Activated CD4-positive, alpha-beta T cell treated with anti-CD3 and anti-CD28 coated beads, Interleukin-2, Interleukin-6, amounts not matched to agents 100 ng/mL and 50 ng/mL, durations not matched to agents 16 hours and 8 hours (primary cell): ENCODE measurements at places on chromosomes 5 and 9.

DNA sequence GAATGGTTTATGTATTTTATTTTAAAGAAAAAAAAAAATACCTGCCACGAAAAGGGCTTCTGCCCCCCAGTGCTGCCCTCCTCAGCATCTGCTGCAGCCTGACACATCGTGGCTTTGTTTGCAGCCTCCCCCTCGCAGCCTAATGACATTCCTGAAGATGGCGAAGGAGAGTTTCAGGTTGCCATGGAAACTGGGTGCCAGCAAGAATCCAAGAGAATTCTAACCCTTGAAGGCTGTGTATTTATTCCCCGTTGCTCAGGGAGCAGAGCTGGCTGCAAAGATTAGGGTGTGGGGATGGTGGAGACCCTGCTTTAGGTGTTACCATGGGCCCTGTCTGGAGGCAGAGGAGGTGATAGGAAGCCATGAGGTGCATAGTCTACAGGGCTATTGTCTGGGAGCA, 126.6 kb downstream of the NSG2 start:
- no peak for DNase-seq

GRCh38 chr5:40442346-40442745, 237.4 kb upstream of the PTGER4 start:
- peak; percentile 36 for DNase-seq

GRCh38 chr5:177605078-177605477, 5.1 kb downstream of the B4GALT7 start:
- no peak for DNase-seq

- no peak for DNase-seq
Observed at GRCh38 chr5:160923936-160924710, 72.1 kb upstream of the ATP10B start.

DNA sequence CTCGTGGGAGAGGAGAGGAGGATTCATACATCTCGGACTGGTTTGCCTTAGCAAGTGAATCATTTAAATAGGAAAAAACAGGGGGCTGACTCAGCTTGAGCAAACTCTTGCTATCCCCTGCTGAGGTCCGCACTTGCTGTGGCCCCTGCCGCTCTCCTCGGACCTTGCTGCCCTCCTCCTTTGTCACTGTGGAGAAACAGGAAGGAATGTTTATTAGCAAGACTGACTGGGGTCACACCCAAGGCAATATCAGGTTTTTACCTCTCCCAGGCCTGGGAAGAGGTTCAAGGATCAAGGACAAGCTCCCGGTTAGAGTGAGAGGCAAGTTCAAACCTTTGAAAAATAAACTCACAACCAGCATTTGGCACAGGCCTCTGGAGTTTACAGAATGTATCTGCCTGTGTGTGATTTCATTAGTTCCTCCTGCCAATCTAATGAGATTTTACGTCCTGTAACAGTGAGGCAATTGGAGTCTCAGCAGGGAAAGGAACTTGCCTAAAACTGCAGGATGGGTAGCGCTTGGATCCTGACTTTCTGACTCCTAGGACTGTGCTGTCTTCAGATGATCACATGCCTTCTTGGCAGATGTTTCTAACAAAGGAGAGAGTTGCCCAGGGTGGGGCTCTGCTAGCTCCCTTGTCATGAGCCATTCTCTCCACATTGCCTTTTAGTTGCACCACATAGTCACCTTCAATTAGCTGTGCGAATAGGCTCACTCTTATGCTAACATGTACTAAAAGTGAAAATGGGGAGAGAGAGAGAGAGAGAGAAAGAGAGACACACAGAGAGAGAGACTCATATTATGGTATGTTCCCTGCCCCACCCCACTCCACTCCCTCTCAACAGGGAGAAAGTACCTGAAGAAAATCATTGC, 108.6 kb upstream of the CDKN2B start:
- DNase-seq: no peak

- no peak for DNase-seq
Observed at GRCh38 chr9:10168241-10168640, 444.6 kb downstream of the PTPRD start.

DNA sequence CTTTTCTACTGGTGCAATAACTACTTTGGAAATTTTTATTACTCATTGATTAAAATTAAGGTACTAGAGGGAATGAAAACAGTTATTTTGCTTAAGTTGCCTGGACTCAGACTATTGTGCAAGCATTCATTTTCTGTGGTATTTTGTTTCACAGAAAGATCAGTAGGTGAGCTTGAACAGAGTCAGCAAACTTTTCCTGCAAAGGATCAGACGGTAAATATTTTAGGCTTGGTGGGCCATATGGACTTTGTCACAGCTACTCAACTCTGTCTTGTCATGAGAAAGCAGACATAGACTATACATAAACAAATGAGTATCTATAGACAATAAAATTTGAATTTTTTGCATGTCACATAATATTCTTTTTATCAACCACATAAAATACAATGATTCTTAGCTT, 1036.4 kb downstream of the NR2F1-AS1 start:
- no peak for DNase-seq

DNA sequence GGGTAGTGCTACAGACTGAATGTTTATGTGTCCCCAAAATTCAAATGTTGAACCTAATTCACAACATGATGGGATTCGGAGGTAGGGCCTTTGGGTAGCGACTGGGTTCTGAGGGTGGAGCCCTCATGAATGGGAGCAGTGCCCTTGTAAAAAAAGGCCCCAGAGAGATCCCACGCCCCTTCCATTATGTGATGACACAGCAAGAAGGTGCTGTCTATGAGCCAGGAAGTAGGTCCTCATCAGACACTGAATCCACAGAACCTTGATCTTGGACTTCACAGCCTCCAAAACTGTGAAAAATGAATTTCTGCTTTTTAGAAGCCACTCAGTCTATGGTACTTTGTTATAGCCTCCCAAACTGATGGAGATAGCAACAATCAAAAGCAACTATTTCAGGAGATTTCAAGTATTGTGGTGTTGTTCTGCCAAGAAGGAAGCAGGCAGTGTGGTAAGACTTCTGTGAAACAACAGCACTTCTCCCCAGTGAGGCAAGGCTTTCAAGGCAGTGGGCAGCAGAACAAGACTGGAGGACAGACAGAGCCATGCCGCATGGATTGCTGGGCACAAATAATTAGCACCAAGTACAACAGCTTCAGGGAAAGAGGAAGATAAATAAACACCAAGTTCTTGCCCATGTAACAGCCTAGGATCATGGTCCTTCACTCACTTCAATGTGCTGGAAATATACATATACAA, 76.1 kb downstream of the OR2K2 start:
- DNase-seq: no peak

DNA sequence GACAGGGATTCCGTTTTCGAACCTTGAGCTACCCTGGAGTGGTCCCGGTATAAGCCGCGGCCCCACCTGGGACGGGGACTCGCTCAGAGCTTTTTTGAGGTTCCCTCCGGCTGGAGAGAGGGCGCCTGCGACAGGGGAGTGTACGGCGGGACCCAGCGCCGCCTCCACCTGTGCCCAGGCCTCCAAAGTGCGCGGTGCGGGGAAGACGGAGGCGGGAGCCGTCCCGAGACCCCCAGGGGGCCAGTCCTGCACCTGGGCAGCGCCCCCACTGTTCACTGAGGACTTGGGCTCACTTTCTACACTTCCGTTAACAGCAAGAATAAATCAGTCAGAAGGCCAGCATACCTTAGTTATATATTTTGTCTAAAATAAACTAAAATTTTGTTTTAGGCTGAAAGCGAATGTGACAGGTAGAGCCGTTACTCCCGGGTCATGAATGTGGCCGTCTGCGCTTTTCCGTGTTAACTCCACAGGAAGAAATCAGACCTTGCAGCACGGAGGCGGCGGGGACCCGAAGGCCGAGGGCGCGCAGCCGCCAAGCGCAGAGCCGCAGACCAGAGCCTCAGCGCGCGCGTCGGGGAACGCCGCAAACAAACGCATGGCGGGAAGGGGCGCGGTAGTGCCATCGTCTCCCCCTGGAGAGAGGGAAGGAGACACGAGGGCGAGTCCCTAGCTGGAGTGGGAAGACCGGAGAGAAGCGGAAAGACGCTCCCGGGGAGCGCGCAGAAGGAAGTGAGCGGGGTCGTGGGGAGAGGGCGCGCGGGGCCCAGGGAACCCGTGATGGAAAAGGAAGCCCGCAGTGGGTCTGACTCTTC, 14.1 kb downstream of the TRIM7 start:
- DNase-seq: peak; percentile 58
